NCI-H524 treated with DMSO at 0.1 percent for 48 hours (cell line): ENCODE measurements at places on chromosomes 3 and 15.

DNA sequence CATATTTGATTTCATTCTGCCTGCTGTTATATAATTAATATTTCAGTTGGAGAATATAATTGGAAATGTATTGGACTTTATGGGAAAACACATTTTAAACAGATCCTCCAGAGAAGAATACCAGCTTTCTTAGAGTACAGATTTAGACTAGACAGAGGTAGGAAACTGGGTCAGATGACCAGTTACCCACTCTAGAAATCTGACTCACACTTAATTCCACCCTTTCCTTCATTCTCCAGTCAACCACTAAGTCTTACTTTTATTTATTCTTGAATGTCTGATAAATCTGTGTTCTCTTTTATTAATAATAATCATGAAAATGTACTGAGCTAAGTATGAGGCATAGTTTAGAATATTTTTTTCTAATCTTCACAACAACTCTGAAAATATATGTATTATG is 110.7 kb downstream of the LRRC49 start:
- DNase-seq, result no peak

- no peak for DNase-seq
Observed at GRCh38 chr15:63532307-63532744, 27.9 kb downstream of the USP3 start.

GRCh38 chr3:154844863-154845262 is 235.3 kb upstream of the MME start:
- no peak for DNase-seq

GRCh38 chr15:83905556-83906273 is 251.8 kb downstream of the ADAMTSL3 start:
- no peak for DNase-seq

GRCh38 chr15:31193291-31193690 is 91.8 kb upstream of the TRPM1 start:
- DNase-seq, result no peak

DNA sequence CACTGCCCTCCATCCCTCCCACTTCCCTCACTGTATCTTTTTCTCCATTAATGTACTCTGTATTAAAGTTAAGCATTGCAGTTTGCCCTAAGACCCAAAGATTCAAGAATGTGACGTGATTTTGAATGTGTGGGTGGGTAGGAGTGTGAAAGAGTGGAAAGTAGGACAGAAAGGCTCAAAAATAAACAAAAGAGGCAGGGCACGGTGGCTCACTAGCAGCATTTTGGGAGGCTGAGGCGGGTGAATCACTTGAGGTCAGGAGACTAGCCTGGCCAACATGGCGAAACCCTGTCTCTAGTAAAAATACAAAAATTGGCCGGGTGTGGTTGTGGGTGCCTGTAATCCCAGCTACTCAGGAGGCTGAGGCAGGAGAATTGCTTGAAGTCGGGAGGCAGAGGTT is 18.4 kb downstream of the TFRC start:
- DNase-seq, result no peak

DNA sequence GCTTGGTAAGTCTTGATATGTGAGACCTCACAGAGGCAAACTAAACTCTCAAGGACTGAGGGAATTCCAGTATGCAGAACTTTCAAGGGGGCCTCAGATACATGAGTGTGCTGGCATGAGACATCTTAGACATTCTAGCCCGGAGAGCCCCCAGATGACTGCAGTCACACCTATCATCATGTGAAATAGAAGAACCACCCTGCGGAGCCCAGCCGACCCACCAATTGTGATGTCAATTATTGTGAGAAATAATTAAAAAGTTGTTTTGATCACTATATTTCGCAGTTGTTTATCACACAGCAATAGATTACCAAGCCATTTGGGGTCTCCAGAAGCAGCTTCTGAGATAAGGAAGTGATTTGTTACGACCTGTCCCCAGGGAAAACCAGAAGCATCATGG is 55.3 kb upstream of the CD47 start:
- no peak for DNase-seq

- DNase-seq, result no peak
Observed at GRCh38 chr3:178880274-178880673, 191.3 kb downstream of the ZMAT3 start.

DNA sequence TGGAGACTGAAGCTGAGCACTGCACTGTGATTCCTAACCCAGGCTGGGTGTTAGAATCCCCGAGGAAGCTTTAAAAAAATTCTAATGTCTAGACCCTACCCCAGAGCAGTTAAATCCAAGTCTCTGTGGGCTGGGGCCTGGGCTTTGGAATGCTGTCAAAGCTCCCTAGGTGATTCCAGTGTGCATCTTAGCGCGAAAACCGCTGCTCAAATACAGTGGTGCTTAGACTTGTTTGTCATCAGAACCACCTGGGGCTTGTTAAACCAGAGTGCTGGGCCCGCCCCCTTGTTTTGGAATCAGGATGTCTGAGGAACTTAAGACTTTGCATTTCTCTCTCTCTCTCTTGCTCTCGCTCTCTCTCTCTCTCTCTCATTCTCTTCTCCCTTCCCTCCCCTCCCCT is 20.7 kb downstream of the RHCG start:
- no peak for DNase-seq

DNA sequence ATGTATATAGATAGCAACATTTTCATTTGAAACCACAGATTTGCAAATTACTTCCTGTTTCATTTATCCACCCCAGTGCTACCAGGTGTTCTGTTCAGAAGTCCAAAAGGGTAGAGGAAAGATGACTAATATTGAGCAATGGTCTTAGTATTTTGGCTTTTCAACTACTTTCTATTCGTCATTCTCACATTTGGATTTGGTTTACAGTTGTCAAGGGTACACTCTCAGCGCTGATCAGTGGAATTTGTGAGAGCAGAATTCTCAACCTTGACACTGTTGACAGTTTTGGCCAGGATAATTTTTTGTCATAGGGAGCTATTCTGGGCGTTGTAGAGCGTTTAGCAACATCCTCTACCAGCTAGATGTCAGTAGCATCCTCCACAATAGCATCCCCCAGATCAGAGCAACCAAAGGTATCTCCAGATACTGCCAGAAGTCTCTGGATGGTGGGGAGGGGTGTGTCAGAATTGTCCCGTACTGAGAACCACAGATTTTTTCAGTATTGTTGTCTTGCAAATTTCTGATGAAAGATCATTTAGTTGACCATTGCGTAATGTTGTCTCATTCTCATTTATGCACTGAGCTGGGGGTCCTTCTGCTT is 4.2 kb downstream of the HMCES start:
- no peak for DNase-seq

GRCh38 chr15:54803134-54803808 is 393.5 kb downstream of the RSL24D1 start:
- DNase-seq, result no peak

- DNase-seq, result no peak
Observed at GRCh38 chr15:52117549-52117948, 5.0 kb upstream of the BCL2L10 start.

DNA sequence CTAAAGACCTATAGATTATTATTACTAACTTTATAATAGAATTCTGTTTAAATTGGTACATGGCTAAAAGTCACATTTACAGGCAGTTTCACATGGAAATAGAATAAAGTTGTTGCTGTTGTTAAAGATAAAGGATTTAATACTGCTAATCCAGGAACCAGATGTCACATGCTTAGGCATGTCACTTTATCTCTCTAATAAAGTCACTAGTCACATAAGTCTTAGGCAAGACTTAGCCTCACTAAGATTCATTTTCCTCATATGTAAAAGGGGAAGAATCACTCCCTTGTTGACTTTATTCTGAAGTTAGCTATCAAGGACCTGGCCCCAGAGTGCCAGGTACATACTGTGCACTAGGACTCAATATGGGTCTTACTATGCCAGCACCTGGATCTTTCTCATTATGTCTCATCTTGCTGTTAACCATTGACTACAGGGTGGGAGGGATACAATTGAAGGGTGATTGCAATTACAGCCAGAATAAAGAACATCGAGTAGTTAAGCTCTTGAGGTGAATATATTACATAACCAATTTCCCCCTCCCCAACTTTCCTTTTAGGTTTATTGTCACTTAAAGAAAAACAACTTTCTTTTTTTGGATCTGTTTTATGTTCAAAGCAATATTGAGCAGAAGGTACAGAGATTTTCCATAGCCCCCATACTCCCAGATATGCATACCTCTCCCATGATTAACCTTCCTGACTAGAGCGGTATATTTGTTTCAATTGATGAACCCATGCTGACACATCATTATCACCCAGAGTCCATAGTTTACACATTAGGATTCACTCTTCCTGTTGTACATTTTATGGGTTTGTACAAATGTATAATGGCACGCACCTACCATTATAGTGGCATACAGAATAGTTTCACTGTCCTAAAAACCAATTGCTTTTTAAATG is 36.6 kb downstream of the LNP1 start:
- peak; percentile 75 for DNase-seq
